Activated T-helper 1 cell treated with anti-CD3 and anti-CD28 coated beads, Interleukin-2, amount 50 U/mL, for 16 hours (primary cell): ENCODE measurements at places on chromosomes 4 and X.

- DNase-seq, result no peak
Measured at GRCh38 chr4:82733636-82734035, 65.0 kb downstream of the SCD5 start.

- no peak for DNase-seq
Measured at GRCh38 chr4:10942156-10942555, 257.6 kb upstream of the CLNK start.

DNA sequence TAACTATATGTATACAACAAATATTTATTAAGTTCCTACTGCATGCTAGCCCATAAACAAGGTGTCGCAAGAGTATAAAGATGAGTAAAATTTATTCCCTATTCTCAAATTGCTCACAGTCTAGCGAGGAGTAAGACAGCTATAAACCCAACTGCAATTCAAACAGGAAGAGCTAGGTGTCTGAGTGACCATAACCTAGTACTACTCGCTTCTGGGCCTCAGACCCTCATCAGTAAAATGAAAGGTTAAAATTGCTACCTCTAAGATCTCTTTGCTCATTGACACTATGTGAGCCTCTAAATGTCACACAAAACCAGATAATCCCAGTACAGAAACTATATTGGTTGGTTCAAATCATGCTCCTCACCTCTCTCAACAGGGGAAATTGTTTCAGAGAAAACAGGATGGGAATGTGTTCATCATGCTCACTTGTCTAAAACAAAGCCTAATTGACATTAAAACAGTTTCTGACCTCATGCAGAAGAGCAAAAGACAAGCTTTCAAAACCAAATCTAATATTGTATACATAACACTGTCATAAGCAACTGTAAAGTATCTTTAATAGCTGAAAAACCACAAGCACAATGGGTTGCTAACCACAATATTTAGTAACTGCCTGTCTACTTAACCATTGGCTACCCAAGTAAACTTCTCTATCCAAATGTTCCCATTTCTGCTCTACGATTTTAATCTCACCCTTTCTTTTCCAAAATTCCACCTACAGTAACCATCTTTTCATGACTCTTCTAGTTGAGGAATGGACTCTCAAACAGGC, 264.6 kb upstream of the FMR1 start:
- DNase-seq, result no peak

- DNase-seq, result no peak
Measured at GRCh38 chr4:186676531-186677161, 47.0 kb downstream of the FAT1 start.

DNA sequence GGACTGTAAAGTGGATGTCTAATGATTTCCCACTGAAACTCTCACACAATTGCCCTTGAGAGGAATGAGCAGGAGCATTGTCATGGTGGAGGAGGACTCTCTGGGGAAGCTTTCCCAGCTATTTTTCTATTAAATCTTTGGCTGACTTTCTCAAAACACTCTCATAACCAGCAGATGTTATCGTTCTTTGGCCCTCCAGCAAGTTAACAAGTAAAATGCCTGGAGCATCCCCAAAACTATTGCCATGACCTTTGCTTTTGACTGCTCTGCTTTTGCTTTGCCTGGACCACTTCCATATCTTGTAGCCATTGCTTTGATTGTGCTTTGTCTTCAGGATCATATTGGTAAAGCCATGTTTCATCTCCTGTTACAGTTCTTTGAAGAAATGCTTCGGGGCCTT, 120.2 kb upstream of the PDE5A start:
- no peak for DNase-seq

GRCh38 chr4:88736264-88736663, 38.6 kb upstream of the NAP1L5 start:
- no peak for DNase-seq

DNA sequence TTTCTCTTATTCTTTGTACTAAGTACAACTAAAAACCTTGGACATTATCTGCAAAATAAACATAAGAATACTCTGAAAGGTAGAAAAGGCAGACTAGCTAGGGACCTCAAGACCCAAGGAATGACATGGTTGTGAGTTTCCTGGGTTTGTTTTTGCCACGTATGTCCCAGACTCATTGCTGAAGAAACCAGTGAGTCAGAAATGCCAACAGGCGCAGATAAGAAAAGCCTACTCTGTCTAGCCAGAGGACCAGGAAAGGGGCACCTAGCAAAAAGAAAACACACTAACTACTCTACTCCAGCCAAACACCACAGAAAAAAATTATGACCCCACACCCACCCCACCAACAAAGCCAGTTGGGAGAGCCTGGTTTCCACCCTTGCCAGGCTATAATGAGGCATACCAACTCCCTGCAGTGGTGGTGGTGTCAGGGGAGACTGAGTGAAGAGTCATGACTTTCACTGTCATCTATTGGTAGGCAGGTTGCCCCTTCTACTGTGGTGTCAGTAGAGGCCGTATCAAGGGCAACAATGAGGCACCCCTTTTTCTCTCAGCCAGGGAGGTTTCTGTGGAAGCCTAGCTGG, 10.9 kb downstream of the MTMR1 start:
- DNase-seq, result no peak

DNA sequence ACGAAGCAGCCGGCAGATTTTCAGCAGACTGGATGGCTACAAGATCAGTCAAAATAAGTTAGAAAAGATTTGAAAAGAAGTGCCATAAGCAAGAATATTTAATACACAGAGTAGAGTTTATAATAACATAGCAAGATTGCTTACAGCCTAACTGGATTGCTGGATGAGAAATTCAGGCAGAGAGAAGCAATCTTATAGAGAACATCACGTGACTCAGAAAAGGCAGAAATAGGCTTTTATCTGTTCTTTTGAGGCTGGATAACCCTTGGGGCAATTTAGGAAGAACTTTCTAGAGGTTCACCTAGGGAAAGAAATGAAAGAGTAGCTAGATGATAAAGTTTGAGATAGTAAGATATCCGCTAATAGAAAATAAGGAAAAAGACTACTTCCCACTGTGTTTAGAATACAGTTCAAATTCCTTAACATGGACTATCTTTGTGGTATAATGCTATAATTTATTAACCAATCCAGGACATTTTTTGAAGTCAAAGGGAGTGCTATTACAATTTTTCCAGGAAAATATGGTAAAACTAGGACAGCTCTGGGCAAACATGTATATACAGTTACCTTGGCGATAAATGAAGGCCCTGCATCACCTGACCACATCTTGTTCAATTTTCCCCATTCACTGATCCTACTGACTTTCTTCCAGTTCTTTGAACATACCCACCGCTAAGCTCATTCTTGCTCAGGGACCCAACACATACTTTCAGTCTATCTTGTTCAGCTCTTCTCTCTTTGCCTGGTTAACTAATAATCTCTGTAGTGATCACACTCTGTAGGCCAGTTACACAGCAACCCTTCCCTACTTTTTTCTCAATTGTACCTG, 12.7 kb upstream of the SPCS3 start:
- DNase-seq, result no peak

DNA sequence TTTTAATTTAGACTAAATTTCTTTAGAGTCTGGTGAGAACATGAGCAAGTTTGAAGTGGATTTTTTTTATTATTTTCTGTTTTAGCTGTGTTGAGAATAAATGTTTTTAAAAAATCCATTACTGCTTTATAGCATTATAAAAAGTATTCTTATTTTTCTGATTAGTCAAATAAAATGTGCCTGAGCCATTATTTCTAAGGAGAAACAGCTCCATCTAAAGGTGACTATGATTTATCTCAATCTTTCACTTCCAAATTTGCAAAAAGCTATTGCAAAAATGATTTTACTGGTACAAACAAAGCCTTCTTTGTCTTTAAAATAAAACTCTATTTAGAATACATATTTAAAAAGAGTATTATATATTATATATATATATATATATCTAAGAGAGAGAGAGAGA, 959.2 kb downstream of the FAM133A start:
- no peak for DNase-seq

GRCh38 chr4:25160714-25161592, 704 bp upstream of the SEPSECS start:
- no peak for DNase-seq

DNA sequence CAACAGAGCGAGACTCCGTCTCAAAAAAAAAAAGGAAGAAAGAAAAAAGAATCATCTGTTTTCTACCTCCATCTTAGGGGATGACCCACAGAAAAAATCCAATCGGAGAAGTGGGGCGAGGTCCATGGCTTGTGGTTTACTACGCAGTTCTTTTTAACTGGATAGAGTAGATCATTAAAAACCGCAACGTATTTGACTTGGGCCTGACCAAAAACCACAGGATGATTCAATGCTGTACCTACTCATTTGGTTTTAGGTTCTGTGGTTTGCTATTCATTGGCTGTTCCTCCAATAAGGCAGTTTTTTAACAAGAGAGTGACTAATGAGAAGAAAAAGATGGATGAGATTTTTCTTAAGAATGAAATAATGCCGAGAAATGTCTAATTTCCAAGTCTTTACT, 83.7 kb downstream of the FREM3 start:
- DNase-seq, result no peak

- no peak for DNase-seq
Measured at GRCh38 chr4:8640816-8641215, 48.3 kb downstream of the CPZ start.

- DNase-seq, result no peak
Measured at GRCh38 chr4:138935-139334, 14.6 kb downstream of the ZNF718 start.

- no peak for DNase-seq
Measured at GRCh38 chr4:75919920-75920319, 17.7 kb upstream of the PPEF2 start.

GRCh38 chr4:109465069-109465468, 31.5 kb downstream of the SEC24B start:
- no peak for DNase-seq

DNA sequence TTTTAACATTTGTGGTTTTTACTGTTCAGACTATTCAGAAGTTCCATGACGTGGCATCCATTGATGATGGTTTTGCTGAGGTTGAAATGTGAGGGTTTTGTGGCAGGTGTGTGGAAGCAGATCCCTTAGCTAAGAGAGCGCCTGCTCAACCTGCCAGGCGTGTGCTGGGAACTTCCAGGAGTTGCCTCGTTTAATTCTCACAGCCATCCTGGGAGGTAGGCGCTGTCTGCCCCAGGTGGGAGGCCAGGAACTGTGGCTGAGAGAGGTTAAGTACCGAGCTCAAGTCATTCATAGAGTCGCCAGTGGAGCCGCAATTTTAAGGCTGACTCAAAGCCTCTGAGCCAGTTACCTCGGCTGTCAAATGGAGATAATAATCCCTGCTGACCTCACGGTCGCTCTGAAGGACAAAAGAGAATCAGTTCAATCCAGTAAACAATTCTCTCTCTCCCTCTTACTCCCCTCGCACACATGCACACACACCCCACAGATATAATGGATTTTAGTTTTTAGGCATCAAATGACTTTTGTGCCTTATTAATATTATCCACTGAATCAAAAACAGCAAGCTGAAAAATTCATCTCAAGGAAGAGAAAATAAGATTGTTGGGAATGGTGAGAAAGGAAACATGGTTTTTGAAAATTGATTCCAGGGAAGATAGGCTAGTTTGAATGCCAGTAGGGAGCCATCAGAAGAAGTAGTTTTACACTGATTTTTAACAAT, 171.3 kb downstream of the PTTG2 start:
- DNase-seq, result peak; percentile 16

DNA sequence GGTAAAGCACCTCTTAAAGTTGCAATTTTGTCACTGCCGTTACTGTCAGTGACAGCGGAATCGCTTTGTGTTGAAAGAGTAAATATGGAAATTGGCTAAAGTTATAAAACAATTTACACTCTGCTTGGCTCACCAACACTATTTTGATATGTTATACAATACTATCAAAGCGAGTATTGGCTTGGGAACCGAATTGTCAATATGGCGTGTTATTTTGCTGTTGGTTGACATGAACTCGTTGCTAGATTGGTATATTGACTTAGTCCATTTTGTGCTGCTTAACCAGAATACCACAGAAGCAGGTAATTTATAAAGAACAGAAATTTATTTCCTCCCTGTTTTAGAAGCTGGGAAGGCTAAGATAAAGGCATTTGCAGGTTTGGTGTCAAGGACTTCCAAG, 58.6 kb downstream of the DCK start:
- no peak for DNase-seq

- no peak for DNase-seq
Measured at GRCh38 chr4:140675599-140676231, 80.5 kb downstream of the TBC1D9 start.

- no peak for DNase-seq
Measured at GRCh38 chr4:87819281-87819919, 13.4 kb upstream of the MEPE start.

GRCh38 chr4:82320351-82320750, 53.4 kb downstream of the HNRNPD start:
- DNase-seq, result no peak

DNA sequence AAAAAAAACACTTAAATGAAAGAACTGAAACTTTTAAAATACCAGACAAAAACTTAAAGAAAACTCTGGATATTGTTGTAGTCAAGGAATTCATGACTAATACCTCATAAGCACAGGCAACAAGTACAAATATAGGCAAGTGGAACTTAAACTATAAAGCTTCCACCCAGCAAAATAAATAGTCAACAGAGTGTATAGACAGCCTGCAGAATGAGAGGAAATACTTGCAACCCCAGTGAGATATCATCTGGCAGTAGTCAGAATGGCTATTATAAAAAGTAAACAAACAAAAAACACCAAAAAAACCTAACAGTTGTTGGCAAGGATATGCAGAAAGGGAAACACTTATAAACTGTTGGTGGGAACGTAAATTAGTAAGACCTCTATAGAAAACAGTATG, 9.6 kb upstream of the RPS6KA6 start:
- DNase-seq, result no peak

DNA sequence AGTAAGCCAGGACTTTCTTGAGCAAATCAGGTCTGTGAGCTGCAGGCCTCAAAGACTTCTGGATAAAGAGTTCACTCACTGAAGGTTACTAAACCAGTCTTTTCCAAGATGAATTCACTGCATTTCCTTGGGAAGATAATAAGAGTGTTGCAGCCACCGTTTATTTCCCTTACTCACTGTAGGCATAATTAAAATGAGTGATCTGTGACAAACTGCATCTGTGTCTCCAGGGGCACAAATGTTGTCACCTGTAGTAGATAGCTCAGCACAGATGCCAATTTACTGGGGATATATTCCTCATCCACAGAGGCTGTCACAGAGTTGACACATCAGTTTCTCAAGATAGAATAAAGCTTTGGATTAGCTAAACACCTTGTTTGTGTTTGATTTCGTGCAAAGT, 580.2 kb downstream of the SPRY1 start:
- no peak for DNase-seq

DNA sequence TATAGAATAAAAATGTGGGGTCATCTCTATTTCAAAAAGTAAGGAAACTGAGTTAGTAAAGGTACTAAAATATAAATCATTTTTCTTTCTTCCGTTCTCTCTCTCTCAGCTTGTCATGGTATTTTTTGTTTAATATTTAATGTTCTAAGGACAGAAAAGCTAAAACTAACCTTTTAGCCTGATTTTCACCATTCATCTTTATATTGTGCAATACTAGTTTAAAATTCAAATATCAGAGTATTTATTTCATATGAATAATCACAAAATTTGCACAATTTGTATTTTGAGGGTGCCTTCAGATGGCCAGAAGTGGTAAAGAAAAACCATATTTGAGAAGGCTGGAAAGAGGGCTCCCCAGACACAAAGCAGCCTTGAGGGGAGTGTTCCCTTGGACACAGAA, 197.6 kb upstream of the AR start:
- DNase-seq, result no peak
